ENCODE measurements at places on chromosomes 1 and 21. TPM values are rescaled to one million over a fixed set of nuclear protein-coding genes. Genes with fewer than 3 reads are reported as not detected.

DNA sequence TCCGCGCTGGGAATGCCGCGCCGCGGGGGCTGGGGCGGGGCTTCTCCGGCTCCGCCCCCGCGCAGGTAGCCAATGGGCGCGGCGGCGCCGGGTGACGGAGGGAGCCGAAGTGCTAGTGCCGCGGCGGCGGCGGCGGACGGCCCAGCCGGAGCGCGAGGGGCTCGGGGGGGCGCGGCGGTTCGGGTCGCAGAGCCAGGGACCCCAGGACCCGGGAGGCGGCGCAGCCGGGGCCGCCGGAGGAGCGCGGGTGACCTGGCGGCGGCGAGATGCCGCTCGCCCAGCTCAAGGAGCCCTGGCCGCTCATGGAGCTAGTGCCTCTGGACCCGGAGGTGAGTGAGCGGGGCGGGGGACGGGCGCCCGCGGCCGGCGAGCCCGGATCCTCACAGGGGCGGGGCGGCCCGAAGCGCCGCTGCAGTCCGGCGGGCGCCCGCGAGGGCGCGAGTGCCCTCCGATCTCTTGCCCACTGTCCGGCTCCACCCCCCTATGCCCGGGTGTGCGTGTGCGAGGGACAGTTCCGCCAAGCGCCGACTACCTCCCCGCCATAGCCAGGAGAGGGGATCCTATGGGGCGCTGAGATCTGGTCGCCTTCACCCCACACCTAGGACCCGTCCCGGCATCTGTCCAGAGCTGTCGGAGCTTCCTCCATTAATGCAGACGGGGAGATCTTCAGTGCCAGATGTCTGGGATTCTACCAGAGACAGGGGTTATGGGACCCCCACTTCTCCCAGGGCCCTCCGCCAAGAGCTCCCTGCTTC, at the start of gene RPS6KA1:
TSS of gene RPS6KA1 (plus strand) at position 107 of the 755 bp plus-strand sequence. CDS start at position 267, 160 bp downstream.
- DNase-seq: peak; percentile 87

DNA sequence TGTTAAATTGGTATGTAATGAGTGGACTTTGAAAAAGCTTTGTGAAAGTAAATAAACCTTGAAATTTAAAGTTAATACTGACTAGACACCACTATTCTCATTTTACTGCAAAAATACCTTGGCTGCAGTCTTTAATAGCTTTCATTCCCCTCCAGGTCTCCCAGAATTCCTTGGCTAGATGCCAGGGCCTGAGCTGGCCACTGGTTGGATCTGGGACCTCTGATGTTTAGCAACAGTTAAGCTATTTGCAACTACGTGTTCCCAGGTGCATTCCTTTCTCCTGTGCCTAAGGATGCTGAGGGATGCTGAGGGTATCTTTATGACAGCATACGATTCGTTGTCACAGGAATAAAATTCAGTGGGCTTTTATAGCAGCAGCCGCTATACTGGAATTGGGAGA, 938.7 kb downstream of the TTLL7 start:
- no peak for DNase-seq

DNA sequence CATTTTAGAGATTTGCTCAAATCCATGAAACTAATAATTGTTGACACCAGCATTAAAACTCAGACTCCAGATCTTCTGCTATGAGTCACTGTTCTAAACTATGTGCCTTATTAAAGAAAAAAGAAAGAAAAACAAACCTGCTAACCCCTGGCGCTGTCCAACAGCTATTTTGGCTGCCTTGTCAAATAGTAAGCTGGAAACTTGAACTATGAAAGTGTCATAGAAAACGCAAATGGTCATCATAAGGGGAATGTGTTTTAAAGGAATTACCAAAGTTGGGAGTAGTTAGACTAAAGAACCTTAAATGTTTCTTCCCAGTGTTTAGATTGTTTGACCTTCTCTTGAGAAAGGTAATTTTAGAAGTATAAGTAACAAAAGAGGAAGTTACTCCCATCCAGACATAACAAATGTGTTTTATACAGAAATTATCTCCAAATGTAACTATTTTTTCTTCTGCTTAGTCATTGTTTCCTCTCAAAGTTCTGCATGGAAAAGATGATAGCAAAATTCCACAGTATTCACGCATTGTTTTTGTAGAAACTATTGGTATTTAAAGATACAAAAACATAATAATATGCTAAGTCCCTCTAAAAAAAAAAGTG, 272.4 kb downstream of the TPR start:
- no peak for DNase-seq

GRCh38 chr1:245957427-245957826, 549.7 kb downstream of the SMYD3 start:
- no peak for DNase-seq

DNA sequence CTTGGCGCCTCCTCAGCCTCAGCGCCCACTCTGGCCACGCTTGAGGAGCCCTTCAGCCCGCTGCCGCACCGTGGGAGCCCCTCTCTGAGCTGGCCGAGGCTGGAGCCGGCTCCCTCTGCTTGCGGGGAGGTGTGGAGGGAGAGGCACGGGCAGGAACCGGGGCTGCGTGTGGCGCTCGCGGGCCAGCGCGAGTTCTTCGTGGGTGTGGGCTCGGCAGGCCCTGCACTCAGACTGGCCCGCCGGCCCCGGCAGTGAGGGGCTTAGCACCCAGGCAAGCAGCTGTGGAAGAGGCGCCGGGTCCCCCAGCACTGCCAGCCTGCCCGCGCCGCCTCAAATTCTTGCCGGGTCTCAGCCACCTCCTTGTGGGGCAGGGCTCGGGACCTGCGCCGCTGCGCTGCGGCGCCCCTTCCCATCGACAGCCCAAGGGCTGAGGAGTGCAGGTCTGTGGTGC, 61.4 kb downstream of the SLC16A1 start:
- no peak for DNase-seq

DNA sequence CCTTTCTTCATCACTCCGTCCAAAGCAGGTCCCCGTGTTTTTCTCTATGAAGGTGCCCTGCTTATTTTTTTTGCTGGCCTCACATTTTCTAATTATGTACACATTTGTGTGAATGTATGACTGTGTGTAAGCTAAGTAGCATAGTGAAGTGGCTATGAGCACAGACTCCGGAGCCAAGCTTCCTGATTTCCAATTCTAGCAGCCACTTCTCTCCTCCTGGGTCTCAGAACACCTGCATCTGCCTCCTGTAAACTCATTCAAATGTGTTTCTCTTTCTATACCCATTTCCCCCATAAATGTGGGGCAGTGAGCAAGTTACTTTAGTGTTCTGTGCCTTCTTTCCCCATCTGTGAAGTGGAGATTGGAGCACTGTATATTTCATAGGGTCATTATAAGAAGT, 2.1 kb downstream of the SLAMF6 start:
- peak; percentile 40 for DNase-seq

DNA sequence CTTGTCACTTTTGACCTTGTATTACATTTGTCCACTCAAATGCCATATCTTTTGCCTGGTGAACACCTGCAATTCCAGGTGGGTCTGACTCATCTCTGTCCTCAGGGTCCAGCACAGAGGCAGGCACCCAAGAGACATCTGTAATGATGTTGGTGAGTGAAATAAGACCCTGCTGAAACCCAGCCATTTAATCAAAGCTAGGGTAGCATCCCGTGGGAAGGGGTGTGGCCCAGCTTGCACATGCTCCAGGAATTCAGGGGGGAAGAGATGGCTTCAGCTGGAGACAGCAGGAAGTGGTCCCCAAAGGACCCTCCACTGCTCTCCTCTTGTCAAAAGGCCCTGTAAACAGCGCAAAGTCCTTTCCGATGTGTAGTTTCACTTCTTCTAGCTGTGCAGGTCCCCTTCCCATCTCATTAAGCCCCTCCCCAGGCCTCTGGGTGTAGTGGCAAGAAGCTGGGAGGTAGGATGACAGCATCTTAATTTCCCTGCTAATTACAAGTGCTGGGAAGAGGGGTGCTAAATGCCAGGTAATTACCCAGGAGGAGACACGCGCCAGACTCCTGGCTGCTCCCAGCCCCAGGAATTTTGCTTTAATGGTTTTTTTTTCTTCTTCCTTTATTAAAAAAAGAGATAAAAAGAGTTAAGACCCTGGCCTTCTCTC, 54.4 kb upstream of the TRABD2B start:
- DNase-seq: no peak

GRCh38 chr1:47179017-47179987, 10.5 kb downstream of the PDZK1IP1 start:
- peak; percentile 62 for DNase-seq

DNA sequence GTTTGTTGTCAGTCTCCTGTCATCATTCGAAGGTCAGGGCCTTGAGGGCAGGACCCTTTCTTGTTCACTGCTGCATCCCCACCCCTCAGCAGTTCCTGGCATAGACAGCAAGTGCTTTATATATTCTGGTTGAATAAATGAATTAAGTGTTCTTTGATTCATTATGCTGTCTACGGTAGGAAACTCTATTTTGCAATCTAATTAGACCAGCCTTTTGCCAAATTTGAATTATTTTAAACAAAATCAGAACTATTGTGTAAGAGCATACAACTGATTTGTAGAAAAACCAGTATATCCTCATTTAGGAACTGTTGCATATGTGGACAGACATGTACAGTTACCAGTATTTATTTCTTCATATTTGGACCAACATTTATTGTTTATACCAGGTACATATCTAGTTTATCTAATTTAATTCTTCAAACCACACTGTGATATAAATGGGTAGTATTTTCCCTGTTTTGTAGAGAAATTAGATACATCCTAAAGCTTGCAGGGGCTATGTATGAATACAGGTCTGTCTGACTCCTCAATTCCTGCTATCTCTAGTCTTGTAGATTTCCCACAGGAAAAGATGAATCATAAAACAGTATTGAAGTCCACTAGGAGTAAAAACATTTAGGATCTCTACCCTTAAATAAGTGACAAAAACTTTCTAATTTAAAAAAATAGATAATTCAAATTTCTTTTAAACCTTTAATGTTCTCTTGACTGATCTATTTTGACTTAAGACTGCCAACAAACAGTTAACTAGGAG, 10.4 kb downstream of the MGST3 start:
- DNase-seq: no peak

DNA sequence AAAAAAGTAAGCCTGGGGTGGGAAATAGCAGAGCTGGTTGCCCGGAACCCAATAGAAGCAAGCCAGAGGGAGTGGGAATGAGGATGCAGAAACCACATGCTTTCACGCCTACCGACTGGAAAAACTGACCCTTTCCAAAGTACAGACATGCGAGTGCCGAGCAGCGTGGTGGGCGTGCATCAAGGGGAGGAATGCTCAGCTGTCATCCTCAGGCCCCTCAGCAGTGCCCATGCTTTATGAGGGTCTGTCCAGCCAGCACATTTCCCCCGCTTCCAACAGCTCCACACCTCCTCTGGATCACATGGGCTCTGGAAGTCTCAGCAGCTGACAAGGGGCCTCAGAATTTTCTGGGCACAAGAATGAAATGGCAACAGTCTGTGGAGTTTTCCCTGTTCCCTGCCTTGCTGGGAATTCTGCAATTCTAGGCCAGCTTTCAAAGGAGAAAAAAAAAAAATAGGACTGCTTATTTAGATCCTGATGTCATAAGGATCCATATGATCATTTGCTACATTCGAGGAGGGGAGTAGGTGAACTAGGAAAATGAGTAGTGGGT, 19.1 kb upstream of the IKBKE start:
- no peak for DNase-seq

Gene RXFP4
- total RNA-seq: 2.3 TPM
